Smooth muscle cell of the pulmonary artery (primary cell): ENCODE measurements at places on chromosomes 6 and 20. TPM values are rescaled to one million over a fixed set of nuclear protein-coding genes. Genes with fewer than 3 reads are reported as not detected.

Gene PXDC1
- 44.0 and 61.8 TPM in 2 replicates for total RNA-seq

Gene RNF217
- total RNA-seq = 28.0 and 46.2 TPM in 2 replicates

Gene ALDH8A1
- total RNA-seq = 0.72 and 1.8 TPM in 2 replicates

Gene ADGB
- not detected in 2 replicates for total RNA-seq

Gene KIF13A
- 88.7 and 91.5 TPM in 2 replicates for total RNA-seq

Gene ASIP
- not detected in 2 replicates for total RNA-seq

Gene LGSN
- 0.07 TPM in 1 of 2 replicates, not detected in the other for total RNA-seq

Gene RSPH9
- total RNA-seq = 0.83 and 1.3 TPM in 2 replicates

Gene TINAG
- total RNA-seq = not detected in 2 replicates

Gene FNDC11
- total RNA-seq = 0.46 and 0.50 TPM in 2 replicates

Gene TUBB2A
- 65.7 and 75.9 TPM in 2 replicates for total RNA-seq

Gene TFAP2A
- total RNA-seq = 1.3 and 5.0 TPM in 2 replicates

Gene VPS16
- total RNA-seq = 54.2 and 56.6 TPM in 2 replicates

Gene SYCP2
- 0.36 and 1.2 TPM in 2 replicates for total RNA-seq

Gene OVOL2
- not detected in 2 replicates for total RNA-seq

Gene TCF15
- not detected in 2 replicates for total RNA-seq

Gene WFDC5
- not detected in 2 replicates for total RNA-seq

Gene CALHM6
- total RNA-seq = 1.5 and 1.9 TPM in 2 replicates

Gene OR12D3
- total RNA-seq = not detected in 2 replicates

Gene RSPO4
- 0.46 TPM in 1 of 2 replicates, not detected in the other for total RNA-seq

Gene KHDRBS2
- not detected in 2 replicates for total RNA-seq

Gene DLK2
- total RNA-seq = 0.20 and 0.86 TPM in 2 replicates

Gene GLP1R
- total RNA-seq = not detected in 2 replicates

Gene SLC22A16
- total RNA-seq = not detected in 2 replicates

Gene SLX4IP
- 3.6 and 4.3 TPM in 2 replicates for total RNA-seq

Gene MRPS26
- total RNA-seq = 23.7 and 31.2 TPM in 2 replicates

Gene CHRNA4
- not detected in 2 replicates for total RNA-seq

Gene SPDEF
- total RNA-seq = not detected in 2 replicates
